ENCODE measurements at places on chromosomes 5 and 9.

DNA sequence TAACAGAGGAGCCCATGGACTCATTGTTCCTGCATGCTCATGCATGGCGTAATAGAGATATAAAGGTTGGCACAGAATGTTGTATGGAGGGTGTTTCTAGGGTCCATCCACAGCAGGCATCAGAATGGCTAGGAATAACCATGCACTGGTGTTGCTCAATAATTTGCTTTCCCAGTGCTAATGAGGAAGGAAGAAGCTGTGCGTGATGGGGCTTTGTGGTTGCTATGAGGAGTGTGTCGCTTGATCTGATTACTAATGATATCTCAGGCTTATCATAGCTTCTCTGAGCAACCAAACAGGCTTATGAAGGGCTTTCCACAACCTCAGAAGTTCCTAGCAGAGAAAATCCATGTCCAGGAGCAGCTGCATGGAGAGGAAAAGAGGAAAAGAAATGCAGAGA is 151.3 kb upstream of the TRPC7 start:
- DNase-seq = no peak

- no peak for DNase-seq
Observed at GRCh38 chr5:136906545-136906944, 541.2 kb upstream of the TRPC7 start.

DNA sequence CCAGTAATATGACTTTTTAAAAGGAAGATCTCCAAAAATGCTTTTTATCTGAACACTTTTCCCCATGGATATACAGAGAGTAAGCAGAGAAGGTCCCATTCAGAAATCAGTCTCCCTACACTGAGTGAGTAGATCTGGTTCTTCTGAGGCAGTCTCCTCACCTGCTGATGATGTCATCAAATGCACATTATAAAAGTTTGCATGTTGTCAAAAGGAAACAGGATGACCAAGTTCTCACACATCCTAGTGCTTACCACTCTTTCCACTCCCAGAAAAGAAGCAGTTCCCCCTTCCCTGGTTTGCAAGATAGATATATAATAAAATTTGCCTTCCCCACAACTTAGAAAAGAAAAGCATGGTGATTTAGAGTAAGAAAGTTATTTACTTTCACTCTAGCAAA is 180.5 kb downstream of the RAB3C start:
- DNase-seq = no peak

DNA sequence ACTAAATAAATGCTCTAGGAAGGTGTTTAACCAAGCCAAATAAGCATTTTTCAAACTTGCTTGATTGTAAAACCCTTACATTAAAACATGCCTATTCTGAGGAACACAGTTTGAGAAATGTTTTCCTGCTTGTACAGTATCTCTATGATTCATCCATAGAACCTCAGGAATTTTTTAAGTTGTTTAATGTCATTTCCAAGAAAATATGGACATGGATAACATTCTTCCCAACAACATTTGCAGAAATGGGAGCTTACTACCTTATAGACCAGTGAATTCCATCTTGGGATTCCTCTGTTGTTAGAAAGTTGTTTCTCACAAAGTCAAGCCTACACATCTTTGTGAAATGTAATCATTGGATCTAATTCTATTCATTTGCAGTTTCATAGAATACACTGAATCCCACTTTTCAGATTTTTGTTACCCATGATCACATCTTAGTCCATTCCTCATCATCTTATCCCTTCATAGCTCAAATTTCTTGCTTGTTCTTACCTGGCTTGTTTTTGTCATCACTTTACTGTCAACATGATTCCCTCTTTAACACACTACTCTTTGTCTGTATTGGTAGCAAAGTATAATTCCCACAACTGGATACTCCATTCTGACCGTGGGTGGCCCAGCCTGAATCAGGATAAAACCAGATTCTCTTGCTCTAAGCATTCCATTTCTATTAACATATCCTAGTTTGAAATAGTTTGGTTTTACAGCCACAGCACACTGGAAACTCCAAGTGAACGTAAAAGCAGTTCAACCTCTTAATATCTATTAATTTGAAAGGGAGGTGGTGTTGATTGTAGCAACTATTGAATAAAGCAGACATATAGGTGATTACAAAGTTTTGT is 49.4 kb upstream of the PAPPA start:
- no peak for DNase-seq

DNA sequence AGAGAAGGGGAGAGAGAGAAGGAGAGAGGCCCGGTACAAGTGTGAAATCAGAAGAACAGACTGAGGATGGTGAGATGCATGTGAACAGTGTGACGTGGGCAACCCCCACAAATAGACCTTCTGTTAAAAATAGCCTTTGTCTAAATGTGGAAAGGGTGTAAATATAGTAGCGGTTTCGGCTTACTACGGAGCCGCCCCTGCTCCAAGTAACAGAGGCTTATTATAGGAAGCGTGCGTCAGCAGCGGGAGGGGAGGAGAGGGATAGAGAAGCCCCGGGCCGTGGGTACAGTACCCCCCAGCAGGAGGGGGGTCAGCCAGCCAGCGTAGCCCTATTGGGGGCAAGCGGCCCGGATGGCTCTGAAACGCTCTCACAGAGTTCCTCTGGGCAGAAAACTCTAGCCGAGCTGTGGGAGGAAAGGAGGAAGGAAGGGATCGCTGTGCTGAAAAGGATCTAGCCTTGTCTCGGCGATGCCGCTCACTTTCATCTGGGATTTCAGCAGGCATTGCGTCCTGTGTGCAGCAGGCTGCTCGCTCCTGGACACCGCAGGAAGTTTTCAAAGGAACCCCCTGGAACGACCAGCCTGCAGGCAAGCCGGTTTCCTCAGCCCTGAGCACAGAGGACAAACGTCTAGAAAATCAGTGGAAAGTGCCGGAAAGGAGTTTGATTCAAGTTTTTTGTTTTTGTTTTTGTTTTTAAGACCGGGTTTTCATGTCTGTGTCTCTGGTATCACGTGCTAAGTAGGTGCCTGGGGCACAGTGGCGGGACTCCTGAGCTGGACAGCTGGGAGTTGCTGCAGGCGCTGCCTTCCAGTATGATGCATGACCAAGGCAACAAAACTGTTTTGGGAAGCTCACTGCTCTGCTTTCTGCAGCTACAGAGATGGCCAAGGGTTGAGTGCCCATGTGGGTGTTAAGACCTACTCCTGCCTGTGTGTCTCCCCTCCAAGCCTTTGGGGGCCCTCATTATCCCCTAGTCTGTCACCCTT is 146.6 kb downstream of the SEC61B start:
- DNase-seq = peak; percentile 18

DNA sequence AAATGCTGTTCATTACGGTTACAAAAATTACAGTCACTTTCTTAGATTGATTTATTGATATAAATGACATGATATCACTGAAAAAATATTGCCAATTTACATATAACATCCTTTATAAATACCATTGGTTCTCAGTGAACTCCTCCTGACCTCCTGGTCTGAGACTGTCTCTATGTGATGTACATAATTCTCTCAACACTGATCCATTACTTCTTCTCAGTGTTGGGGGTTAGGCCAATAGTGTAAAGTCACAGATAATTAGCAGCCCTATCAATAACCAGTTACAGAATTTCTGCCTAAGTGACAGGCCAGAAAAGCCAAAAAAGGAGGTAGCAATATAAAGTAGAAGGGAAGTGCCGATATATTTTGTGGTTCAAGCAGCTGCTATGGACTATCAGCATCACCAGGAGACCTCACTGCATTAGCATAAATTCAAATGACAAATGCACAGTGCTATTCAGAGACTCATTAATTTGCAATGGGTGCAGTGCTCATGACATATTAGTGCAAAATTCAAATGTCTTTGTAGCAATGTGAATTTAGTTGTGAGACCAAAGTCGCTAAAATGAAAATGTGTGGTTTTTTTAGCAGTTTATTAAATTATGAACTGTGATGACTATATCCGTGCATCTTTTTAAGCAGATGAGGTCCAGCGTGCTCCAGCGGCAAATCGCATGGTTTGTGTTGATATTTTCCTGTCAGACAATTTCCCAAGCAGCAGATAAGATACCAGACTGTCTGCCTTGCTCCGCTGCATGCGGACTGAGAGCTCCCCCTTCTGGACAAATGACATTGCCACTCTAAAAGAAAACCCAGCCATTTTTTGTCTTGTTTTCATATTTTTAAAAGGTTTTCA is 144.6 kb downstream of the CETN3 start:
- peak; percentile 46 for DNase-seq

- DNase-seq = peak; percentile 94
Observed at GRCh38 chr9:129823935-129824601, at the start of gene TOR1A. TOR1A (minus strand) TSS chr9:129824136; CDS start chr9:129824085, 51 bp downstream.

- DNase-seq = no peak
Observed at GRCh38 chr9:108961151-108961550, 27.0 kb downstream of the ABITRAM start.

- no peak for DNase-seq
Observed at GRCh38 chr9:99401680-99402504, 179.8 kb downstream of the SEC61B start.

GRCh38 chr9:69885474-69885929 is 64.9 kb downstream of the CFAP95 start:
- DNase-seq = no peak

GRCh38 chr5:11770310-11770709 is 133.9 kb downstream of the CTNND2 start:
- DNase-seq = no peak

- no peak for DNase-seq
Observed at GRCh38 chr5:135571902-135572301, 6.9 kb downstream of the CXCL14 start.

- no peak for DNase-seq
Observed at GRCh38 chr9:38278931-38279679, 113.4 kb upstream of the ALDH1B1 start.

DNA sequence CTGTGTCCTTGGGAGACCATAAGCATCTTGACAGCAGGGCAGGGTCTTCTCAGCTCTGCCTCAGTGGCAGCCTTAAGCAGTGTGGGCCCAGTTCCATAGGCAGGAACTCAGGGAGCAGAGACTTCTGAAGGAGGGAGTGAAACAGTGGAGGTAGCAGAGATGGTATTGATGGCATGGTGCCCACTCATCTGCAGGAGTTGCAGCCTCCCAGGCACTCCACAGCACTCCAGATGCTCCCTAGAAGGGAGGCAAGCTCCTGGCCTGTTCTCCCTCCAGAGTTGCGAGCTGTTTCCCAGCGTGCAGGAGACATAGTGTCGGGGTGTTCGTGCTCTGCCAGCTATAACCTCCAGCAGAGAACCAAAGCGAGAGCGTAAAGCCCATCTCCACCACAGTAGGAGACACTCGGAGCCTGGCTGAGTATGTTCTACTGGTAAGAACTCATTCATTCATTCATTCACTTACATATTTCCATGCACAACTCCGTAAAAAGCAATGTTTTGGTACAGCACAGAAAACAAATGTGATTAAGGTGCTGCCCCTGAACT is 31.4 kb upstream of the UNC5A start:
- no peak for DNase-seq

GRCh38 chr9:79896390-79896980 is 324.7 kb downstream of the TLE4 start:
- DNase-seq = no peak

DNA sequence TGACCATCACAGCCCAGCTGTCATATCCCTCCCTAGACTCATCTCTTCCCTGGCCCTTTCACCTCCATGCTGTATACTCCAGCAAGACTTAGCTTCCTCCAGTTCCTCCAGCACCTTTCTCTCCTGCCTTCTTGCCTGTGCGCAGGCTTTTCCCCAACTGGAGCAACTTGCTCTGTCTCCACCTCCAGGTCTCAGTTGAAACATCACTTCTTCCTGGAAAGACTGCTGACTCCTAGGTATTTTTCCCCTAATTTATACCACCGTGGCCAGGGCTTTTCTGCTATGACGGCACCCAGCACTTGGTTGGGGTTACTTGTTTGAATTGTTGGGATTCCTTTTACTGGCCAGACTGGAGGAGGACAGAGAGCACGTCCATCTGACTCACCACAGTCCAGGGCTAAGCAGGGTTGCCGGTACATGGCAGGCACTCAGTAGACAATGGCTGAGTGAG is 67.5 kb downstream of the KCNIP1 start:
- DNase-seq = no peak

- DNase-seq = peak; percentile 87
Observed at GRCh38 chr5:35198686-35199085, 31.6 kb downstream of the PRLR start.

DNA sequence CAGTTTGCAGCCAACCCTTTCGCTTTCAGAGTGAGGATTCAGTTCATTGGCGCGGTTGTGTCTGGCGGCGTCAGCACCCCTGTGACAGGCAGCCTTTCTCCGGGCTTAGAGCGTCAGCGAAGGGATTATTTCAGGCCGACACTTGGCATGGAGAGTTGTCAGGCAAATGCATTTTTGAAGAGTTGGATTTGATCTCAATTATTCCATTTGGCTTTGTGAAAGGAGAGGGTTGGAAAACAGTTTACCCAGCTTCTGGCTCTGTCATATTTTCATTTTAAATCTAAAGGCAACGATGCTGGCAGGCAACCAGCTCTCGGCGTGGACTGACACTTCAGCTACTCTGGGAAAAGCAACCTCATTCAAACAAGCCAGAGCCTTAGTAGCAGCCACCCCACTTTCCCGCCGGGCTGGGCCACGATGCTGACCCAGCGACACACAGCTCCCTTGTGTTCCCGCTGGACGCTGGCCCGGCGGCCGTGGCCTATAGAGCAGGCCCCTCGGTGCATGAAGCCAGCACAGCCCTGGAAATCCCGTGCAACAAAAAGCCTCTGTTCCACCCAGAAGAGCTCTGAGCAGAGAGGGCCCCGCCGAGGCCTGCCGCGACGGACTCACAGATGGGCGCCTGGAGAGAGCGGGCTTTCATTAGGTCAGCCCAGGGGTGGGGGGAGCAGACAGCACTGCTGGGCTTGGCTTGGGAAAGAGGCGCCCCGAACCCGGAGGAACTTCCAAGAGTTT is 28.9 kb upstream of the LPCAT1 start:
- DNase-seq = no peak

DNA sequence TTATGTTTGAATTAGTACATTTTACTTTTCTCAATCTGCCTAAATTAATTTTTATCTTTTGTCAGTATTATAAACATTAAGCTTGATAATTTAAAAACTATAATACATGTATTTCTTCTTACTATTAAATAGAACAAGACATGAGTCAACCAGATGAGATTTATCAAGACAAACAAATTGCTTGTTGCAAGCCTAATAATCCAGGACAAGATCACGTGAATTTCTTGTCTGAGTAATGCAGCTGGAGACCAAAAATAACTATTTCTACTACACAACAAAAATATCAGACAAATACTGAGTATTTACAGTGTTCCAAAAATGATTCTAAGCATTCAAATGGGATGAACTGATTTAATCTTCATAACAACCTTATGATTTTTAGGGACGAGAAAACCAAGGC is 339.1 kb upstream of the PRR16 start:
- no peak for DNase-seq

DNA sequence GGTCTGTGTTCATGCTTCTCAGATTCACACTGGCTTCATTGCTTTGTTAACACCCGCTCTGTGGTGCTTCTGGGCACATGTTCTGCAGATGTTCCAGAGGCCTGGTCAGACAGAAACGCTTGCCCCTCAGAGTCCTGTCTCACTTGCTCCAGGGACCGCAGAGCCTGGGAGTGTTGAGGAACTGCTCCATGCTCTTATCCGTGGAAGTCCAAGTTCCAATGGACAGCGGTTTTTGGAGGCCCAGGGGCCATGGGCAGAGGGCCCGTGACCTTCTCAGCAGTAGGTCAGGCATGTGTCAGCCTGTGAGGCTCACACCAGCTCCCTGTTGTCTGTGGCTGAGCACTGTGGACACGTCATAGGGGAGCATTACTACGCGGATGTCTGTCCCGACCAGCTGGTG is 364.7 kb upstream of the IRX1 start:
- no peak for DNase-seq
